ENCODE measurements at places on chromosomes 12 and 14.
A peak's percentile ranks its signal among the peaks of the same experiment; 100 is the strongest.

DNA sequence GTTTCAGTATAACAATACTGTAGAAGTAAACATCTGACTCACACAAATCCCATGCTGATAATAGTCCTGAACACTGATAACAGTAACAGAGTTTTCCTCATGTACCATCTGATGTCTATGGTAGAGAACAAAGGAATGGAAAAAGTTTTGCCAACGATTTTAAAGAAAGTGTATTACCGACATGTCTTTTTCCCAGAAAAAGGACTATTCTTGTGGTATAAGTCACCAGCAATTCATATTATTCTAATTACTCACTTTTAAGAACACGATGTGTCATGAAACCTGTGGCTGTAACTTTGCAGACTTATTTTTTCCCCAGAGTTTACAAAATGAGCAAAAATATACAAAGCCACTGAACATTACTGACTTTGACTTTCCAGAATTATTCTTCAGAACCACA is 40.1 kb upstream of the DCN start:
- no peak for DNase-seq

GRCh38 chr12:64781280-64782190 is 22.3 kb upstream of the GNS start:
- DNase-seq, result no peak

- no peak for DNase-seq
Observed at GRCh38 chr14:70082394-70082793, 106.4 kb downstream of the SLC8A3 start.

- no peak for DNase-seq
Observed at GRCh38 chr14:61104358-61104757, 123.3 kb downstream of the SLC38A6 start.

- DNase-seq, result no peak
Observed at GRCh38 chr14:103744621-103745395, 29.2 kb downstream of the ZFYVE21 start.

GRCh38 chr12:79121486-79121885 is 256.9 kb downstream of the SYT1 start:
- no peak for DNase-seq

- peak; percentile 54 for DNase-seq
Observed at GRCh38 chr12:111775205-111776193, 8.8 kb downstream of the ALDH2 start.

DNA sequence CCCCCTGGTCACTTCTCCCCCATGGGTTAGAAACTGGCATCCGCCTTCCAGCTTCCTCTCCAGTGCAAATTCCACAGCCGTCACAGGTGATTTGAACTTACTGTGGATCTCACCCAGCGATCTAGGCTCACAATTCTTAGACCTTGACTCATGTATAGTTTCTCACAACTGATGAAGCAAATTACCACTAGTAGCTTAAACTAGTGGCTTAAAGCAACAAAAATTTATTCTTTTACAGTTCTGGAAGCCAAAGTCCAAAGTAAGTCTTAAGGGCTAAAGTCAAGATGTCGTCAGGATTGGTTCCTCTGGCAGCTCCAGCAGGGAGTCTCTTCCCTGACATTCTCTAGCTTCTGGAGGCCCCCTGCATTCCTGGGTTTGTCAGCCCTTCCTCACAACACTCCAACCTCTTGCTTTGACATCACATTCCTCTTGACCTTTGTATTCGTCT is 117.4 kb downstream of the KTN1 start:
- no peak for DNase-seq

DNA sequence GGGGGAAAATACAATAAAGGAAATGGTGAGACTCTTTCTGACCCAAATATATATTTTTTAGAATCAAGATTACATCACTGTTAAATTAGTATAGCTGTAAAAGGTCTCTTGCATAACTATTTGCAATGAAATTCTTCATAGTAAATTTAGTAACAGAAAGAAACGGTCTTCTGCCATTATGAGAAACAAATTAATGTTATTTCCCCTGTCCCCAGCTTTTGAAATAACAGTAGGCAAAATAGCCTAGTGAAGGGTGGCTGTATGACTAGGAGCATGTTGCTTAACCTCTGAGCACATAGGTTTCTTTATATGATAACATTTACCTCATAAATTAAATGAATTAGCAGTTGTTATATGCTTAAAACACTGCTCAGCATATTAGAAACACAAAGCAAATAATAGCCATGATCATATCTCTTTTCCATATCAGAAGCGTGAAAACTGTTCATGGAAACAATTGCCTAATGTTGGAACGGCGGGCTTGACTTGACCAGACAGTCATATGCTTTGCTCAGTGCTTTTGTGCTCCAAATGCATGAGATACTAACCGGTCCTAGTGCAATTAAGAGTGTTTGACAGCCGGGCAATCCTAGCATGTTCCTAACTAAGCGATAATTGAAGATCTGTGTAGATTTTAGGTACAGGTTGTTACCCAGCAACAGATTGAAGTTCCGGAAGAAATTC is 24.0 kb downstream of the BHLHE41 start:
- no peak for DNase-seq

GRCh38 chr12:71746974-71747611 is 7.6 kb upstream of the RAB21 start:
- peak; percentile 26 for DNase-seq

DNA sequence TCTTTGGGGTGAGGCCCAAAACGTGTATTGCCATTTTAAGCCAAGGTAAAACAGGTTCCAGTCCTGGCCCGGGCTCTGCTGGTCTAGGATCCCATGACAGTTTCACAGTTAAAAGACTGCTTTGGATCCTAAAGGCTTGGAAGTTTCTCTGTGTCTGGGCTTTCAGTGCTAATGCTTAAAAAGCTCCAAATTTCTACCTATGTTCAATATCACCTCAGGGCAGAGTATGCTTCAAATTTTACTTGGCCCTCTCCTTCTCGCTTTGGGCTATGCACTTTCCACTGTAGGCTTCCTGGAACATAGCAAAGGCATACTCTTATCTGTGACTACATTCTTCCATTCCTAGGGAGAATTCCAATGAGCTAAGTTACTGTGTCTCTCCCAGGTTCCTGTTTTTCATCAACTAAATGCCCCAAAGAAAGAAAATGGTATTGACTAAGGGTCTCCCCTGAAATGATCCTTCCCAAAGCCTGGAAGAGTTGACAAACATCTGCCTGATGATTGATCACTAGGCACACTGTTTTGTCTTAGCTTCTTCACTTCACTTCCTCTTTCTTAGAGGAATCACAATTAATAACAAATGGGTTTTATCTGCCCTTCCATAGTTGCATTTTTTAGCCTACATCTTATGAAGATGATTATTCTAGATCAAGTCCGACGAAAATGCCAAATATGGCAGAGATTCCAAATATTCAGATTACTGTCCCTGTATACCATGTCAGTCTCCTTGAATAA is 79.4 kb downstream of the TMTC2 start:
- no peak for DNase-seq

DNA sequence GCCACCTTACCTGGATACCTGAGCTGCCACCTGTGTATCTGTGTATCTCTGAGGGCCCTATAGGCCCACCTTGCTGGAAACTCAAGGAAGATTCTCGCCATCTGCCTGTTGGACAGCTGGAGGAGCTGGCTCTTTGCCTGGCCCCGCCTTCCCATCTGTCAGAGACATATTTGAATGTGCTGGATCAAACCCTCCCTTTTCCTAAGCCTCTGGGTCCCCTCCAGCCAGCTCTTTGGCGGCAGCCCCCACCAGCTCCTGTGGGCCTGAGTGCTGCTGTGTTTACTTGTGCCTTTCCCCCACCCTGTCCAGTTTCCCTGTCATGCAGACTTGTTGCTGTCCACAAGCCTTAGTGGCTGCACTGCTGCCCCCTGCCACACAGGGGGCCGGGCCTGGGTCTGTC is 55.9 kb upstream of the SRSF5 start:
- DNase-seq, result no peak

DNA sequence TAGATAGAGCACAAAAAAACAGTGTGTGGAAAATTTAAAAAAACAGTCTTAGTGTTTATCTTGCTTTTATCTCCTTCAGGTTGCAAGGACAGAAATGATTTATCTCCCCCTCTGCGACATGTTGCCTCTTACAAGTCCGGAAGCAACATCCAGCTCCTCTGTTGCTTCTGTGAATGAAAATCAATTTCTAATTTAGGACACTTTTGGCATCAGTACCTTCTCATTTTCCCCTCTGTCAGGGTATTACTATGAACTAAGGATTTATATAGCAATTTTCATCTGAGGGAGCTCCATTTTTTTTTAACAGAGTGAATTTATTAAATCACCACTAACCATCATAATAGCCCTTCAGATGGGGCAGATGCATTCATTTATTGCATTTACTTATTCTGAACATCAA is 116.6 kb upstream of the PLXNC1 start:
- DNase-seq, result no peak

- DNase-seq, result no peak
Observed at GRCh38 chr12:99332936-99333591, 314.5 kb upstream of the GARIN6 start.

DNA sequence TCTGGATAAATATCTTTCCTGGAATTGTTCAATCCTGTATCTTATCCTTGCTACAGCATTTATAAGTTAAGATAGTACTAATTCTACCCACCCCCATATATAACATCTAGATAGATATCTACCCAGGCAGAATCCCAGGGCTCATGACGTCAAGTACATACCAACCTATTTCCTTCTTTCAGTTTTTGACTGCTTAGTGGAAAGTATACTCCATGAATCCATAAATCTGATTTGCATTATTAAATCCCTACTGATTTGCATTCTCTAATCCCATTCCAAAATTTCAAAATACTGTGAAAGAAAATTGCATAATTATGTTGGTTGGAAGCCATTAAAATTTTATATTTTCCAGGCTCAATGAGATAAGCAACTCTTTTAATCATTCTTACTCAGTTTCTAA is 111.7 kb downstream of the KITLG start:
- no peak for DNase-seq

DNA sequence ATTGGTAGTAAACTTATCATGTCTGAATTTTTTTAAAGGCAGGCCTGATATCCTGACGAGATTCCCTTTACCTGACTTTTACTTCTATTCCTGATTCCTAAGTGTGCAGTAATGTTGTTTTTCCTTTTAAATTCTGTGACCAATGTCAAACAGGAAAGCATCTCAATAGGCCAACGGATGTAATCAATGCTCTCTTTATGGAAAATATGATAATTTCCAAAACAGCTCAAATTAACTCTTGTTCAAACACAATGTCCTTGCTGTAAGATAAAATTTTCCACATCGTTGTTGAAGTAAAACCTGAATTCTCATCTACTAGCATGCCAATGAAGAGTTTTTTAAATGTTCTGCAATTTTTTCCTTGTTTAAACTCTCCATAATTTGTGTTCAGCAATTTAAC is 8.0 kb upstream of the TAS2R31 start:
- DNase-seq, result no peak

DNA sequence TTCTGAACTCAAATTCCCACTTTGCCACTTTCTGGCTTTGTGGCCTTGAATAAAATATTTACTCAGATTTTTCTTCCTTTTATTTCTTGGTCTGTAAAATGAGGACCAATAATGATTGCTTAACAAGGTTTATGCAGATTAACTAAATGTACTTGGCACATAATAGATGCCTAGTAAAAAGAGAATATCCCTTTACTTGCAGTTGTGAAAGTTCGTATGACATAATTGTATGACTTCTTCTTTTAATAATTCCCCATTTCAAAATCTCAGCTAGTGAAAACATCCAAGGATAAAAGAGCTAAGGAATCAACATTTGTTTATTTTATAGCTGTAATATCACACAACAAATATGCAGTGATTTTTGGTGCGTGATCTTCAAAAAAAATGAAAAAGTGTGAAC is 215.6 kb upstream of the ATP2B1 start:
- no peak for DNase-seq

- DNase-seq, result no peak
Observed at GRCh38 chr12:3253682-3254275, 176.6 kb downstream of the TSPAN9 start.

DNA sequence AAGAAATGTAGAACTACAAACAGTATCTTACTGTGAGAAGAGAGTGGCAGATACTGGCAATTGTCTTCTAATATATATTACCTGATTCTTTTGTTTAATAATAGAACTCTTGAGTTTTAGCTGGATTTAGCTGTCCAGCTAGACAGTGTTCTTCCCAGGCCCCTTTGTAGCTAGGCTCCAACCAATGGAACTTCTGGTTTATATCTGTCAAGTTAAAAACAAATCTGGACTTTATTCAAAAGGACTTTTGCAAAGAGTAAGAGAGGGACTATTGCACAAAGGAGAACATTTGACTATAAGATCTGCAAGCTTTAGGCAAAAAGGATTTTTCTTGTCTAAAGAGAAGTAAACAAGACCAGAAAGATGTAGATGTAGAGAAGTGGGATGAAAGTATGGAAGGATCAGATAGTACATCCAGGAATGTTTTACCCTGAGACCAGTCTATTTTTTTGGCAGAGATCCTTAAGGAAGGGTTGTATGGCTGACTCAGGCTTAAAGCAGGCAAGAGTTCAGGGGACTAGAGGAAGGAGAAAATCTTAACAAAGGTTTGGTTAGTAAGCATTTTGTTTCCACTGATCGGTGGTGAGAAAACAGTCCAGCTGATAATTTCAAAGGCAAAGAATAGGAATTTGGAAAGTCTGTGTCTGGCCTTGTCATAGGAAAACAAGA is 111.1 kb upstream of the PLEKHA5 start:
- DNase-seq, result no peak

DNA sequence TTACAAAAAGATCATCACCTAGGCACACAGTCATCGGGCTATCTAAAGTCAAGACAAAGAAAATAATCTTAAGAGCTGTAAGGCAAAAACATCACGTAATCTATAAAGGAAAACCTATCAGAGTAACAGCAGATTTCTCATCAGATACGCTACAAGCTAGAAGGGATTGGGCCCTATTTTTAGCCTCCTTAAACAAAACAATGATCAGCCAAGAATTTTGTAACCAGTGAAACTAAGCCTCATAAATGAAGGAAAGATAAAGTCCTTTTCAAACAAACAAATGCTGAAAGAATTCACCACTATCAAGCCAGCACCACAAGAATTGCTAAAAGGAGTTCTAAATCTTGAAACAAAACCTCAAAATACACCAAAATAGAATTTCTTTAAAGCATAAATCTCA is 191.6 kb upstream of the BMP4 start:
- DNase-seq, result no peak

DNA sequence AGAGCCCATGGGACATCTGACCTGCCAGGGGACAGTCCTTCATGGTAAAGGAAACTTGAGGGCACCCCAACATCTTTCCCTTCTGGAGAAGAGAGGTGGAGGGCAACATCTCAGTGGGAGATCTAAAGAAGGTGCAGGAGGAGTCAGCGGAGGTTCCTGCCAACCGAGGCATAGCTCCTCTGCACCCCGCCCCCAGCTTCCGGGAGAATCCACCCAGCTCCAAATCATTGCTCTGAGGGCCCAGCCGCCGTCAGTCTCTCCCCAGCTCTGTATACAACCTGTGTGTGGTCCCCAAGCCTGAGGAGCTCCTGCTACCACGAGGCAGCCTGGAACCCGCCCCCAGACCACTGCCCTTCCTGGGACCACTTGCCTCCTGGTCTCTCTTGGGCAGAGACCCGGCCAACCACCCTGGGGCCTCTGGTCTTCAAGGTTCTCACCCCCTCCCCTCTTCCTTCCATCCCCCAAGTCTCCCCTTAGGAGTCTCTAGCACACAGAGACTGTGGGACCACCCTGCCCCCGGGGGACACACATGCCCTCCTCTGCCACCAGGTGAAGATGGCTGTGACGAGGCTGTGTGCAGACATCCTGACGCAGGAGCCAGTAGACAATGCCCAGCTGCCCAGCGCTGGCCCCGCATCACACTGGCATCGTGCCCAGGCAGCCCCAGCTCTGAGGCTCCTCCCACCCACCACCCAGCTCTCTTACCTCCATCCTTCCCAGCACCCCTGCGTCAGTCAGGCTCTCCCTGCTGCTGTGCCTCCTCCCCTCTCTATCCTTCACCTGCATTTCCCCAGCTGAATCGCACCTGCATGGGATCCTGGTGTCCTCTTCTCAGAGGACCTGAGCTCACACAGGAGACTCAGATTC is 13.0 kb upstream of the NUDT14 start:
- no peak for DNase-seq
